ENCODE measurements at places on chromosomes 6 and 20. TPM values are rescaled to one million over a fixed set of nuclear protein-coding genes. Genes with fewer than 3 reads are reported as not detected.
A peak's percentile ranks its signal among the peaks of the same experiment; 100 is the strongest.

DNA sequence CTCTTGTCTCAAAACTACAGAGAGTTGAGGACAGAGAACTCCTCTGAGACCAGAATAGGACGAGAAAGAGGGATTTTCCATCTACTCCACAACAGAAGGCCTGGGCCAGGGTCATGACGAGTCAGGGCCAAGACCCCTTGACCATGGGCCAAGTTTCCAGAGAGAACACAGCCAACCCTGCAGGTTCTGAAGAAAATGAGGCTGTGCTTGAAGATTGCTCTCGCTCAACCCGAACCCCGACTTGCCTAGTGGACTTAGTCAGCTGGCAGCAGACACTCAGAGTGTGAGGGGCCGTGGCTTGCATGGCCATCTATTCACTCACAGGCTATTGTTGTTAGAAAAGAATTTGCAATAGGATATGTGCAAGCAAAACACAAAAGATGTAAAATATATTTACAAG, 54.5 kb downstream of the TMEM242 start:
- H3K4me1 ChIP-seq = no peaks in the 10 kb centered on the region
- no peaks in the 10 kb centered on the region for H3K36me3 ChIP-seq
- H3K4me3 ChIP-seq = no peak overlapping the region
- DNase-seq = no peak

DNA sequence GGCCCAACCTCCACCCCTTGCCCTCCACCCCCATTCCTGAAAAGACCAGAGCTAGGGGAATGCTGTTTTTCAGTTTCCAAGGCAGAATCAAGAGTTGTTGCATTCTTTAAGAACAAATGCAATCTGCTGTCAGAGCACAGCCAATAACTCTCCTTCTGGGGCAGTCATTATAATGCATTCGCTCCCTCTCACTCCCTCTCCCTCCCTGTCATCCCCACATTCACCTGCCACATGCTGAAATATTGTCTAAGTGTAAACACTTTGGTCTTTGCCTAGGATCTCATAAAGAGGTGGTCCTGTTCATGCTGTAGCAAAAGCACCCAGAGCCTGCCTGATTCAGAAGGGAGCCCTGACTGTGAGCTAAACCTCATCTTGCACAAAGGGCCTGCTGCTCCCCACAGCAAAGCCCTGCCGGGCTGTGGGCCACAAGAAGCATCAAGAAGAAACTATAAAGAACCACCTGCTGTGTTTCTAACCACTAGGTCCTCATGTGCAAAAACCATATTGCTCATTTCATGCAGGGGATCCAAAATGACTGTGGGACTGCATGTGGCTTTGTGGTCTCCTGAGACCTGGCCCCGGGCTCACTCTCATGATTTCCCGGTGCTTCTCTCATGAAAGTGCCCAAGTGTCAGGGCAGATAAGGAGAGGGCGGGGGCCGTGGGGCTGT, 85.6 kb downstream of the GPR6 start:
- no peak overlapping the region for H3K27ac ChIP-seq
- DNase-seq = no peak
- no peaks in the 10 kb centered on the region for H3K27me3 ChIP-seq
- no peaks in the 10 kb centered on the region for H3K4me1 ChIP-seq
- H3K36me3 ChIP-seq = no peaks in the 10 kb centered on the region
- no peak overlapping the region for H3K4me3 ChIP-seq

DNA sequence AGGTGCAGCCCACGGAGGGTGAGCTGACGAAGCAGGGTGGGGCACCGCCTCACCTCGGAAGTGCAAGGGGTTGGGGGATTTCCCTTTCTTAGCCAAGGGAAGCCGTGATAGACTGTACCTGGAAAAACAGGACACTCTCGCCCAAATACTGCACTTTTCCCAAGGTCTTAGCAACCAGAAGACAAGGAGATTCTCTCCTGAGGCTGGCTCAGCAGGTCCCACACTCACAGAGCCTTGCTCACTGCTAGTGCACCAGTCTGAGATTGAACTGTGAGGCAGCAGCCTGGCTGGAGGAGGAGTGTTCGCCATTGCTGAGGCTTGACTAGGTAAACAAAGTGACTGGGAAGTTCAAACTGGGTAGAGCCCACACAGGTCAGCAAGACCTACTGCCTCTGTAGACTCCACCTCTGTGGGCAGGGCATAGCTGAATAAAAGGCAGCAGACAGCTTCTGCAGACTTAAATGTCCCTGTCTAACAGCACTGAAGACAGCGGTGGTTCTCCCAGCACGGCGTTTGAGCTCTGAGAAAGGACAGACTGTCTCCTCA, 28.0 kb downstream of the SYNE1 start:
- H3K4me1 ChIP-seq = no peaks in the 10 kb centered on the region
- H3K27ac ChIP-seq = no peak overlapping the region
- no peaks in the 10 kb centered on the region for H3K36me3 ChIP-seq
- no peak for DNase-seq

- no peak overlapping the region for H3K27ac ChIP-seq
- H3K36me3 ChIP-seq = no peaks in the 10 kb centered on the region
- no peaks in the 10 kb centered on the region for H3K27me3 ChIP-seq
- DNase-seq = no peak
- no peaks in the 10 kb centered on the region for H3K4me1 ChIP-seq
- no peak overlapping the region for H3K4me3 ChIP-seq
Measured at GRCh38 chr20:16020971-16021370, 552.3 kb downstream of the KIF16B start.

- H3K27me3 ChIP-seq = no peaks in the 10 kb centered on the region
- no peaks in the 10 kb centered on the region for H3K4me1 ChIP-seq
- H3K4me3 ChIP-seq = no peak overlapping the region
- H3K36me3 ChIP-seq = no peaks in the 10 kb centered on the region
Measured at GRCh38 chr6:81985191-81985590, 232.7 kb upstream of the TENT5A start.

The SLC22A23 gene
- 79.5 TPM for total RNA-seq

DNA sequence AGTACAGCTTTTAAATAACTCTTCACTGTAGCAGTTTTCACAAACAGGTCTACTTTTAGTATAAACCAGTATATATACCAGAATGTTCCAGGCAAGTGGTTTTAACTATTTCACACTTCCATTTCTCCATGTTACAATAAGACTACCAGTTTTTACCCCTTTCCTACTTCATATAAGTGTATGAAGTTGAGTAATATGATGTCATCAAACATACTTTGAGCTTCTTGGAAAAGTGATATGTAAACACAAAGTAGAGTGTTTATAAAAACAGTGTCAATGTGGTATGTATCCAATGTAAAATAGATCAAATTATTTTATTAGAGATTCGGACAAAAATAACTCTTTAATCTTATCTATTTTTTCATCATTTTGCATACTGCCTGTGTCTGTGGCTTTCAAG, 2.5 kb upstream of the PAQR8 start:
- H3K36me3 ChIP-seq = no peaks in the 10 kb centered on the region
- H3K4me3 ChIP-seq = no peak overlapping the region
- no peak overlapping the region for H3K27ac ChIP-seq
- no peaks in the 10 kb centered on the region for H3K27me3 ChIP-seq
- H3K4me1 ChIP-seq = no peaks in the 10 kb centered on the region
- DNase-seq = no peak

DNA sequence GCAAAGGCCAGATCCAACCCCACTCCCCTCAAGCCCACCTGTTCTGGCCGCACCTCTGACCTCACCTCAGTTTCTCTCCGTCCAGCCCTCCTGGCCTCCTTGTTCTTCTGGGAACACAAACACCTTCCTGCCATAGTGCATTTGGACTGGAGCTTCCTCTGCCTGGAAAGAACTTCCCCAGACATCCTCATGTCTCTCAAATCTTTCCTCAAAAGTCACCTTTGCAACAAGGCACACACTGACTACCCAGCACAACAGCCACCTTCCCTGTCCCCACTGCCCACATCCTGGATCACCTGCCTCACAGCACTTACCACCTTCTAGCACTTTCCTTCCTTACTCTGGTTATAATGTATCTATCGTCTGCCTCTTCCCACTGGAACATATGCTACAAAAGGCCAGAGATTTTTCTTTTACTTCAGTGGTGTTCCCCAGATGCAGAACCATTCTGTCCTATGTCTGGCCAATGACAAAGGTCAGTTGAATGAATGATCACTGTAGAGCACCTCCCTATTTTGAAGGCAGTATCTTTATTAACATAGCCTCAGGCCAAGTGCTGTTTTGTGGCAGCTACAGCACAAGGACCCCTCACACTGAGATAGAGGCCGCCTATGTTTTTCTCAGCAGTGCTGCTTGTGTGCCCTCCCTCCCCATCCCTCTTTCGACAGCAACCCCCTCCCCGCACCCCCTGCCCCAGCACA, 4.1 kb downstream of the HLA-B start:
- H3K36me3 ChIP-seq = no peaks in the 10 kb centered on the region
- peak overlapping the region; percentile 63 for H3K4me3 ChIP-seq
- H3K27me3 ChIP-seq = no peaks in the 10 kb centered on the region
- peak; percentile 62 for DNase-seq
- H3K27ac ChIP-seq = no peak overlapping the region

The RFX6 gene
- 0.83 TPM for total RNA-seq

GRCh38 chr20:11553603-11554002, 364.1 kb upstream of the BTBD3 start:
- H3K27me3 ChIP-seq = no peaks in the 10 kb centered on the region
- no peaks in the 10 kb centered on the region for H3K36me3 ChIP-seq
- H3K4me3 ChIP-seq = no peak overlapping the region
- no peak overlapping the region for H3K27ac ChIP-seq
- DNase-seq = no peak

- H3K4me1 ChIP-seq = no peaks in the 10 kb centered on the region
- DNase-seq = peak; percentile 34
- H3K27me3 ChIP-seq = no peaks in the 10 kb centered on the region
- no peaks in the 10 kb centered on the region for H3K36me3 ChIP-seq
Measured at GRCh38 chr20:36340593-36340990, 34.5 kb downstream of the DLGAP4 start.

DNA sequence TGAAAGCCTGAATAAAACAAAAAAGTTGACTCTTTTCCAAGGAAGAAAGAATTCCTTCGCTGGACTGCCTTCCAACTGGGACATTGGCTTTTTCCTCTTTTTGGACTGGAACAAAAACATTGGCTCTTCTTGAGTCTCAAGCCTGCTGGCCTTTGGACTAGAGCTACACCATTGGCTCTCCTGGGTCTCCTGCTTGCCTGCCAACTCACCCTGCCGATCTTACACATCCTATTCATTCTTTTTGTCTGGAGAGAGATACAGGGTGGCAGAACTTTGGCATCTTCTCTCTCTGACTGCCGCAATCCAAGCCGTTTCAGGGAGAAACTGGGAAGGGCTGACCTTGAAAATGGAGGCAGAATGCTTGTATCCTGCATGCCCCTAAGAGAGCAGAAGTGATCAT, 20.2 kb downstream of the DDO start:
- no peaks in the 10 kb centered on the region for H3K4me1 ChIP-seq
- no peaks in the 10 kb centered on the region for H3K36me3 ChIP-seq
- no peaks in the 10 kb centered on the region for H3K27me3 ChIP-seq
- no peak overlapping the region for H3K27ac ChIP-seq
- H3K4me3 ChIP-seq = no peak overlapping the region

GRCh38 chr20:63032861-63033793, 26.4 kb upstream of the BHLHE23 start:
- H3K27ac ChIP-seq = no peak overlapping the region
- H3K36me3 ChIP-seq = no peaks in the 10 kb centered on the region
- peaks cover 3% of the 10 kb centered on the region for H3K27me3 ChIP-seq
- no peaks in the 10 kb centered on the region for H3K4me1 ChIP-seq

DNA sequence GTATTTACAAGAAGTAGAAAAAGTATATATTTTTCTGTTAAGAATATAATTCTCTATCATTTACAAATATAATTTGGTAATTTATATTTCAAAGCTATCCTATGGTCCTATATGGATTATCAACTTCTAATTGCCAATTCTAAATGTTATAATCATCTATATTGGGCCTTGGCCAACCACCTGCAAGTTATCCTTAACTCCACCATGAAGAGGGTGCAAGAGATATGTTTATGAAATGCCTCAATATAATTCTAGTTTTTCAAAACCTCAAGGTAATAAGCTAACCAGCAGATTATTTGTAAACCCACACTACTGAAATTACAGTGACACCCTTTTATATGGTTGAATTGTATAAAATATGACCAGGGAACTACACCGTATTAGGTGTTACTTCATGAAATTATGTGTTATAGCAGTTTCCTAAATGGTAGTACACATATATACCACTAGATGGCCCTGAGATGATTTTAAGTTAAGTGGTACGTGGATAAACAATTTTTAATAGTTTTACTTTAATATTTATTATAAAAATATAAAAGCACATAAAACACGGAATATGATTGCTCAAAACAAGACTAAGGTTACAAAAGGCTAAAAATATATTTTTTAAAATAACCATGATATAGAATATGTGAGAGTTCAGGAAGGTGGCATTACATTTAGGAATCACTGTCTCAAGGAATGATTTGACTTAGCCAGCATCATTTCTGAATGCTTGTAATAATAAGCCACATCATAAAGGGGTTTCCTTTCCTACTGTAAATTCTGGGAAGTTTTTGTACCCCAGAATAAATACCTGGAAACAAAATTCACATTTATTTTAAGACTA, 9.8 kb upstream of the PNISR start:
- H3K4me1 ChIP-seq = no peaks in the 10 kb centered on the region
- no peak overlapping the region for H3K27ac ChIP-seq
- H3K4me3 ChIP-seq = no peak overlapping the region
- DNase-seq = no peak
- no peaks in the 10 kb centered on the region for H3K27me3 ChIP-seq

- H3K27me3 ChIP-seq = no peaks in the 10 kb centered on the region
- no peaks in the 10 kb centered on the region for H3K36me3 ChIP-seq
- H3K4me1 ChIP-seq = no peaks in the 10 kb centered on the region
- no peak for DNase-seq
- H3K27ac ChIP-seq = no peak overlapping the region
- H3K4me3 ChIP-seq = no peak overlapping the region
Measured at GRCh38 chr6:110665600-110665999, 149.7 kb downstream of the CDK19 start.

- no peak overlapping the region for H3K27ac ChIP-seq
- DNase-seq = no peak
- H3K4me1 ChIP-seq = no peaks in the 10 kb centered on the region
- H3K27me3 ChIP-seq = no peaks in the 10 kb centered on the region
Measured at GRCh38 chr6:9982215-9982614, 432.7 kb downstream of the TFAP2A start.

- no peaks in the 10 kb centered on the region for H3K4me1 ChIP-seq
- H3K36me3 ChIP-seq = no peaks in the 10 kb centered on the region
- no peaks in the 10 kb centered on the region for H3K27me3 ChIP-seq
- H3K4me3 ChIP-seq = no peak overlapping the region
- H3K27ac ChIP-seq = no peak overlapping the region
- no peak for DNase-seq
Measured at GRCh38 chr20:52004018-52004417, 187.6 kb downstream of the ZFP64 start.

The GGTLC1 gene
- total RNA-seq = not detected

The CCN6 gene
- not detected for total RNA-seq

The TRIM40 gene
- 10.9 TPM for total RNA-seq

DNA sequence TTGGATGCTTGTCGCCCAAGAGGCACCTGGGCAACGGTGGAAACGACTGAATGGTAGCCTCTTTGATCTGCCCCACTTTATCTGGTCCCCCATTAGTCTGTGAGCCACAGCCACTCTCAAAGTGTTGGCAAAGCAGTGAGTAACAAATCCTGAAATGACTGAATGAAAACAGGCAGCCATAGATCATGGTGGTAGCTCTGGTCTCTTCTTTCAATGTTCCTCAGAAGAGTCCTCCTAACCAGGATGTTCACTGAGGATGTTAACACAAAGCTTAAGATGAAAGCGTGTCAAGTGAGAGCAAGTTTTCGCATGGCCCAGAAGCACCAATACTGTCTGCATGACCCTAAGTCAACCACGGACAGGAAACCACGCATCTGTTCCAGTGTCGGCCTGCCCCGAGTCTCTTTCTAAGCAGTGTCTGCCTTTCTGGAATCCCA, 107.3 kb downstream of the IRF4 start:
- H3K36me3 ChIP-seq = no peaks in the 10 kb centered on the region
- no peak for DNase-seq
- H3K4me1 ChIP-seq = peaks cover 5% of the 10 kb centered on the region
- no peaks in the 10 kb centered on the region for H3K27me3 ChIP-seq
